ENCODE measurements at places on chromosomes 13 and 19. TPM values are rescaled to one million over a fixed set of nuclear protein-coding genes. Genes with fewer than 3 reads are reported as not detected.

ZNF816 gene
- 8.9 TPM for total RNA-seq

CYP2A6 gene
- 0.57 TPM for total RNA-seq

CGB8 gene
- 0.34 TPM for total RNA-seq

KLK2 gene
- total RNA-seq, result not detected

PLVAP gene
- total RNA-seq, result 0.47 TPM

ZNF667 gene
- total RNA-seq, result not detected

GNG8 gene
- not detected for total RNA-seq

PTGIR gene
- not detected for total RNA-seq

PTGER1 gene
- 1.1 TPM for total RNA-seq

TUBGCP3 gene
- total RNA-seq, result 51.4 TPM

C19orf85 gene
- total RNA-seq, result 0.34 TPM

STOML3 gene
- not detected for total RNA-seq

COL4A2 gene
- total RNA-seq, result 1.6 TPM

DCT gene
- 0.12 TPM for total RNA-seq

FUT1 gene
- total RNA-seq, result 14.1 TPM

SERP2 gene
- not detected for total RNA-seq

SCAF1 gene
- total RNA-seq, result 96.8 TPM

DACH1 gene
- not detected for total RNA-seq

ZNF274 gene
- 7.8 TPM for total RNA-seq

ZNF580 gene
- total RNA-seq, result 36.7 TPM

ICAM5 gene
- total RNA-seq, result 53.9 TPM

CYP4F11 gene
- total RNA-seq, result 17.9 TPM

NLRP5 gene
- 0.30 TPM for total RNA-seq

ZNF460 gene
- total RNA-seq, result 43.1 TPM

HPN gene
- 0.32 TPM for total RNA-seq

CKM gene
- not detected for total RNA-seq

KCTD4 gene
- not detected for total RNA-seq

TMEM272 gene
- total RNA-seq, result 0.17 TPM

PEG3 gene
- 0.34 TPM for total RNA-seq

KIR2DL1 gene
- not detected for total RNA-seq

TNFSF13B gene
- total RNA-seq, result 1.3 TPM

LSR gene
- 211 TPM for total RNA-seq

ZNF560 gene
- total RNA-seq, result not detected

ZNF723 gene
- total RNA-seq, result not detected

VSTM2B gene
- total RNA-seq, result not detected

ZNF91 gene
- total RNA-seq, result 12.3 TPM

TIMM50 gene
- 111 TPM for total RNA-seq

C19orf25 gene
- total RNA-seq, result 48.8 TPM

LGI4 gene
- total RNA-seq, result 0.32 TPM

S1PR2 gene
- 6.1 TPM for total RNA-seq

NCCRP1 gene
- total RNA-seq, result 0.12 TPM

TMEM147 gene
- total RNA-seq, result 128 TPM

EDNRB gene
- total RNA-seq, result 0.22 TPM

FFAR2 gene
- not detected for total RNA-seq

PDE4C gene
- 1.5 TPM for total RNA-seq

Measured in HCT116 (cell line).